ENCODE measurements at places on chromosomes 16 and 17.

GRCh38 chr16:30658731-30659506 lies 688 bp downstream of the FBRS start:
- no peaks in the 10 kb centered on the region for H3K27me3 ChIP-seq
- peak; percentile 98 for DNase-seq
- peak overlapping the region; percentile 96 for H3K4me3 ChIP-seq
- peaks cover 54% of the 10 kb centered on the region for H3K36me3 ChIP-seq

- H3K36me3 ChIP-seq: no peaks in the 10 kb centered on the region
- peaks cover 64% of the 10 kb centered on the region for H3K27me3 ChIP-seq
- peak within 1 kb of the TSS; percentile 41 for H3K27ac ChIP-seq
- peak; percentile 78 for DNase-seq
- peaks cover 37% of the 10 kb centered on the region for H3K4me1 ChIP-seq
- H3K4me3 ChIP-seq: peak within 1 kb of the TSS; percentile 86
Observed at GRCh38 chr17:48610282-48611211, at the start of gene HOXB7. HOXB7 (minus strand) TSS chr17:48611017; CDS start chr17:48610918, 99 bp downstream.

DNA sequence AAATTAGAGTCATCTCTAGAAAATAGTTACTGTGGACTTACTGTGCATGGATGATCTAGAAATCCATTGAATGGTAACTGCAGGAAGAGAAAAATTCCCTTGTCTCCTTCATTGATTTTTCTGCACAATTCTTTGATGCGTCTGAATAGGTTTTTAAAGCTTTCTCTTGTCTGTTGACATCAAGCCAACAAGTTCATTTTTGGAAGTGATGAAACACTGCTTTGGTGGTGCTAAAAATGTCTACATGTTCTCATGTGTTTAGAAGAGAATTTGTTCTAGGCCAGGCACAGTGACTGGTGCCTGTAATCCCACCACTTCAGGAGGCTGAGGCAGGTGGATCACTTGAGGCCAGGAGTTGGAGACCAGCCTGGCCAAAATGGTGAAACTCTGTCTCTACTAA lies 57.1 kb upstream of the AXIN2 start:
- H3K27me3 ChIP-seq: no peaks in the 10 kb centered on the region
- H3K36me3 ChIP-seq: no peaks in the 10 kb centered on the region
- no peak overlapping the region for H3K27ac ChIP-seq
- H3K4me1 ChIP-seq: no peaks in the 10 kb centered on the region
- no peak overlapping the region for H3K4me3 ChIP-seq

- no peaks in the 10 kb centered on the region for H3K27me3 ChIP-seq
- peaks cover 68% of the 10 kb centered on the region for H3K4me1 ChIP-seq
- H3K27ac ChIP-seq: peak overlapping the region; percentile 90
- H3K4me3 ChIP-seq: peak overlapping the region; percentile 91
Observed at GRCh38 chr17:29590411-29591145, 1.1 kb upstream of the GIT1 start.

DNA sequence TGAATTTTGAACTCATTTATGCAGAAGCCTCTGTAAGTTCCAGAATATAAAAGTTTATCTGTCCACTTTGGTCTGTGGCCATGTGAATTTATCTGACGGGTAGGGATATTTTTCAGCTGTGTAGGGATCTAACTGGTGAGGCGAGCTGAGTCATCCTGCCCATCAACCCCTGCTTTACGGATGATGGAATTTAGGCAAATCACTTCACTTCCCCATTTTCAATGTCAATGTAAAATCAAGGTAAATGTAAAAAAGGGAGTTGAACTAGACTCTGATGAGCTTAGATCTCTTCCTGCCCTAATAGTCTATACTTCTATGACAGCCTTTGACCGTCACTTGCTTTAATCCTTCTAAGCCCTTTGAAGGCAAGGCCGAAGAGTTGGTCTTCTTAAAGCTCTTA lies 2.6 kb downstream of the SLC16A6 start:
- peaks cover 42% of the 10 kb centered on the region for H3K4me1 ChIP-seq
- H3K27ac ChIP-seq: peak overlapping the region; percentile 94
- H3K4me3 ChIP-seq: no peak overlapping the region
- DNase-seq: no peak
- no peaks in the 10 kb centered on the region for H3K36me3 ChIP-seq

GRCh38 chr17:50218771-50219315 lies 17.4 kb upstream of the COL1A1 start:
- no peak overlapping the region for H3K4me3 ChIP-seq
- peaks cover 1% of the 10 kb centered on the region for H3K27me3 ChIP-seq
- peaks cover 10% of the 10 kb centered on the region for H3K4me1 ChIP-seq

GRCh38 chr17:63681530-63681929 lies 18.4 kb downstream of the LIMD2 start:
- no peaks in the 10 kb centered on the region for H3K27me3 ChIP-seq
- no peak overlapping the region for H3K4me3 ChIP-seq
- no peak overlapping the region for H3K27ac ChIP-seq

DNA sequence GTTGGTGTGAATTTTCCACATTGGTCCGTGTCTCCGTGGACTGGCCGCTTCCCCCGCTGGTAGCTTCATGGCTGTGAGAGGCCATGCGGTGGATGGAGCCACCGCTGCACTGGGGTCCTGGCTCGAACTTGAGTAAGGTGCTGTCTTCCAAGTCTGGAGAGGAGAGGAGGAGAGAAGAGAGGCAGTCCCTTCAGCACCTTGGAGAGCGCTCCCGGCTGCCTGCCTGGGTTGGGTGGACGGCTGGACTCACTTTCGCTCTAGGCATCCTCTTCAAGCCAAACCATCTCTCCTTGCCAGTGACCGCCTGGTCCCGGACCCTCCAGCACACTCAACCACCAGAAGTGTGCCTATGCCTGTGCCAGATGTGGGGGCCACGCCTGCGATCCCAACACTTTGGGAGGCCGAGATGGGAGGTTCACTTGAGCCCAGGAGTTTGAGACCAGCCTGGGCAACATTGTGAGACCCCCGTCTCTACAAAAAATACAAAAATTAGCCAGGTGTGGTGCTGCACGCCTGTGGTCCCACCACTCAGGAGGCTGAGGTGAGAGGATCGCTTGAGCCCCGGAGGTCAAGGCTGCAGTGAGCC lies 6.2 kb downstream of the JPH3 start:
- H3K4me3 ChIP-seq: no peak overlapping the region
- H3K27me3 ChIP-seq: peaks cover 41% of the 10 kb centered on the region
- peaks cover 4% of the 10 kb centered on the region for H3K4me1 ChIP-seq
- DNase-seq: peak; percentile 55

GRCh38 chr16:21600031-21600773 lies 825 bp downstream of the METTL9 start:
- H3K36me3 ChIP-seq: no peaks in the 10 kb centered on the region
- DNase-seq: peak; percentile 33
- no peaks in the 10 kb centered on the region for H3K27me3 ChIP-seq
- peak overlapping the region; percentile 93 for H3K4me3 ChIP-seq
- peak overlapping the region; percentile 92 for H3K27ac ChIP-seq

- H3K36me3 ChIP-seq: peaks cover 2% of the 10 kb centered on the region
- no peak overlapping the region for H3K4me3 ChIP-seq
- peak; percentile 29 for DNase-seq
- H3K27ac ChIP-seq: peak overlapping the region; percentile 67
Observed at GRCh38 chr16:12612598-12613101, 191.0 kb downstream of the CPPED1 start.

DNA sequence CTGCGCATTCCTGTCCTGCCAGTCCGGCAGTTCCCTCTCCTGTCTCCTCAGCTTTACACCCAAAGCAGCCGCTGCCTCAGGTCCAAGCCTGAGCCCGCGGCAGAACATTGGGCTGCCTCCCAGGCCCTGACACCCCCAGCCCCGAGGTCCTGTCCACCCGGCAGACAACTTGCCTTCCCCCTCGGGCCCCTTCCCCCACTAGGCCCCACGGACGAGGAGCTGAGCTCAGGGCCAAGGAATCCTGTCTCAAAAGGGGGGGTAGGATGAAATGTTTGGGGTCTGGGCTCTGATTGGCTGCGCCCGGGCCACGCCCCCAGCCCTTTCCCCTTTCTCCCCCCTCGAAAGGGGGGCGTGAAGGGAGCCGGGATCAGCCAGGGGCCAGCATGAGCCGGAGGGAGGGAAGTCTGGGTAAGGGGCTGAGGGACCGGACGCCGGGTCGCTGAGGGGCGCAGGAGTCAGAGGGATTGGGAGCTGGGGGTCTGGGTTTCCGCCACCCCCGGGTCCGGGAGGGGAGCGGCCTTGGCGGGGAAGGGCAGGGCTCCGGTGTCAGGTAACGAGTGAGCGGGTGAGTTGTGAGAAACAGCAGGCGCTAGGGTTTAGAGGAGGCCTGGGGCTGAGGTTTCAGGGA lies at the start of gene CTF1:
Gene CTF1 (plus strand): TSS at position 354 of the 628 bp plus-strand sequence. CDS start 30 bp downstream, at position 384.
- H3K27me3 ChIP-seq: no peaks in the 10 kb centered on the region
- no peak for DNase-seq
- peaks cover 4% of the 10 kb centered on the region for H3K36me3 ChIP-seq
- peak within 1 kb of the TSS; percentile 65 for H3K27ac ChIP-seq
- H3K4me3 ChIP-seq: peak within 1 kb of the TSS; percentile 57

- H3K4me1 ChIP-seq: no peaks in the 10 kb centered on the region
- no peak overlapping the region for H3K27ac ChIP-seq
- DNase-seq: no peak
- H3K4me3 ChIP-seq: no peak overlapping the region
- H3K27me3 ChIP-seq: no peaks in the 10 kb centered on the region
Observed at GRCh38 chr16:22660441-22661160, 149.9 kb downstream of the NPIPB5 start.

DNA sequence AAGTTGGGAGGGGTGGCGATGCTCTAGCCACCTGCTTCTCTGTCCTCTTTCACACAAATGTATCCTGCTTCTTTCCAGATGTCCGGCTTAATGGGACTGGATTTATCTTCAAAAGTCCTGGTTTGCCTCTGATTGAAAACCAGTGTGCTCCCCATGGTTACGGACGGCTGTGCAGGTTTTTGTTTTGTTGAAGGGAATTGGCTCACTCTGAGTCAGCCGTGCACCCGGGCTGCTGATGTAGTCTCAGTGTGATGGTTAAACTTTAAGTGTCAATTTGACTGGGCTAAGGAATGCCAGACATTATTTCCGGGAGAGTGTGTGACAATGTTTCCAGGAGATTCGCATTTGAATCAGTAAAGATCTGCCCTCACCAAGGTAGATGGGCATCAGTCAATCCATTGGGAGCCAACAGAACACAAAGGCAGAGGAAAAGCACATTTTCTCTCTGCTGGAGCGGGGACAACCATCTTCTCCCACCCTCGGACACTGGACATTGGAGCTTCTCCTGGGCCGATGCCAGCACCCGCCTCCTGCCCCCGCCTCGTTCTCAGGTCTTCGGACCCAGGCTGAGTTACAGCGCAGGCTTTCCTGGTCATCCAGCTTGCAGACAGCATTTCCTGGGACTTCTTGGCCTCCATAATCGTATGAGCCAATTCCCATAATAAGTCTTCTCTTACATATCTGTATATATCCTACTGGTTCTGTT lies 126.9 kb upstream of the TNRC6C start:
- peaks cover 45% of the 10 kb centered on the region for H3K4me1 ChIP-seq
- no peak overlapping the region for H3K4me3 ChIP-seq
- H3K36me3 ChIP-seq: no peaks in the 10 kb centered on the region
- H3K27me3 ChIP-seq: peaks cover 11% of the 10 kb centered on the region

DNA sequence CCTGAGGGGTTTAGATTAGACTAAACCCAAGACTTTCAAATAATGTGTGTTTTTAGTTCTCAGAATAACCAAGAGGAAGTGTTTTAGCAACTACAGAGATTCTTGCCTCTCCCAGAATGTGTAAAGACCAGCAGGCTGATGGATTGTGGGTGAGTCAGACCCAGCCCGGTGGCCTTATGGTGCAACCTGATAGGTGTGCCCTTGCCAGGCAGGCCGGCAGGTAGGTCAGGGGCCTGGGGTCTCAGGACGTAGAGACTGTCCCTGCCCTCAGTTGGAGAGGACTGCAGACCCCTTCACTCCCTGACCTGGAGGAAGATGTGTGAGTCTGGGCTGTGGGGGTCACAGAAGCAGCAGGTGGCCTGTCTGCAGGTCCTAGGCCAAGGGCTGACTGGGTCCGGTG lies 47.2 kb upstream of the ACSF3 start:
- H3K27ac ChIP-seq: no peak overlapping the region
- peaks cover 2% of the 10 kb centered on the region for H3K27me3 ChIP-seq
- DNase-seq: no peak

GRCh38 chr17:7223375-7223774 lies 3.6 kb downstream of the ACADVL start:
- H3K4me1 ChIP-seq: peaks cover 30% of the 10 kb centered on the region
- no peak overlapping the region for H3K4me3 ChIP-seq
- no peak for DNase-seq
- no peaks in the 10 kb centered on the region for H3K27me3 ChIP-seq
- H3K36me3 ChIP-seq: peaks cover 36% of the 10 kb centered on the region
- no peak overlapping the region for H3K27ac ChIP-seq

DNA sequence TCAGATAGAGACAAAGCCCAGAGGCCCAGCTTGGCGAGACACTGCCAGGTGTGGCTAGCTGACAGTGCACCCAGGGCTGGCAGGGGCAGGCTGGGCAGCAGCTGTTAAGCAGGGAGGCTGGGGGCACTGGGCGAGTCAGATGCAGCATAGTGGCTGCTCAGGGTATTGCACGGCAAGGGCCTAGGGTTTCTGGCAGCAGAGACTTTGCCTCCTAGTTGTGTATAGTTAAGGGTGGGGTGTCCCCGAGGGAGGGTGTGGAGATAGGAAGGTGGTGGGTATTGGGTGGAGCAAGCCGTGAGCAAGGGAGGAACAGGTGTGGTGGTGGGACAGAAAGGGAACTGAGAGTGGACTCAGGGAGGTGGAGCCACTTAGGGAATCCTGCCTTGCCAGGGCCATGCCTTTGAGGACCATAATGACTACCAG lies 66.0 kb downstream of the SMPD3 start:
- H3K36me3 ChIP-seq: no peaks in the 10 kb centered on the region
- H3K27ac ChIP-seq: no peak overlapping the region
- H3K4me3 ChIP-seq: no peak overlapping the region
- DNase-seq: peak; percentile 31
- H3K27me3 ChIP-seq: no peaks in the 10 kb centered on the region
- H3K4me1 ChIP-seq: peaks cover 11% of the 10 kb centered on the region

GRCh38 chr17:77721846-77722160 lies 236.7 kb upstream of the TNRC6C start:
- no peaks in the 10 kb centered on the region for H3K36me3 ChIP-seq
- H3K4me3 ChIP-seq: no peak overlapping the region
- H3K4me1 ChIP-seq: peaks cover 4% of the 10 kb centered on the region

- H3K27ac ChIP-seq: no peak overlapping the region
- peaks cover 3% of the 10 kb centered on the region for H3K27me3 ChIP-seq
- H3K4me1 ChIP-seq: peaks cover 2% of the 10 kb centered on the region
Observed at GRCh38 chr17:79955691-79956440, 79.8 kb downstream of the TBC1D16 start.

- no peak overlapping the region for H3K4me3 ChIP-seq
- H3K27ac ChIP-seq: no peak overlapping the region
Observed at GRCh38 chr16:60811657-60812056, 1224.6 kb downstream of the CDH8 start.

- no peak for DNase-seq
- no peaks in the 10 kb centered on the region for H3K4me1 ChIP-seq
- H3K27me3 ChIP-seq: peaks cover 2% of the 10 kb centered on the region
- no peaks in the 10 kb centered on the region for H3K36me3 ChIP-seq
- H3K27ac ChIP-seq: no peak overlapping the region
Observed at GRCh38 chr17:38461683-38462082, 33.4 kb downstream of the ARHGAP23 start.

GRCh38 chr16:88699180-88699579 lies 7.0 kb downstream of the RNF166 start:
- H3K4me3 ChIP-seq: no peak overlapping the region
- peaks cover 32% of the 10 kb centered on the region for H3K36me3 ChIP-seq
- H3K27ac ChIP-seq: peak overlapping the region; percentile 91
- H3K27me3 ChIP-seq: no peaks in the 10 kb centered on the region
- no peak for DNase-seq
- peaks cover 52% of the 10 kb centered on the region for H3K4me1 ChIP-seq
